Vein endothelial cell (primary cell): ENCODE measurements at places on chromosomes 6 and 20. TPM values are rescaled to one million over a fixed set of nuclear protein-coding genes. Genes with fewer than 3 reads are reported as not detected.

SEMG1 gene
- total RNA-seq: not detected in 2 replicates

HLA-DPB1 gene
- total RNA-seq: 1.6 and 7.5 TPM in 2 replicates

RNF5 gene
- 44.0 and 52.3 TPM in 2 replicates for total RNA-seq

DNMT3B gene
- 3.3 and 3.7 TPM in 2 replicates for total RNA-seq

RAET1E gene
- total RNA-seq: 0.29 and 0.33 TPM in 2 replicates

TRIM10 gene
- total RNA-seq: not detected in 2 replicates

MAP1LC3A gene
- 15.5 and 28.4 TPM in 2 replicates for total RNA-seq

ROS1 gene
- not detected in 2 replicates for total RNA-seq

SIRPB1 gene
- 0.10 and 1.6 TPM in 2 replicates for total RNA-seq

RIMS4 gene
- not detected in 2 replicates for total RNA-seq

TBX18 gene
- 1.6 and 7.5 TPM in 2 replicates for total RNA-seq

PPP1R3G gene
- total RNA-seq: 0.38 and 0.98 TPM in 2 replicates

SMLR1 gene
- total RNA-seq: not detected in 2 replicates

TNFRSF6B gene
- 22.1 and 41.5 TPM in 2 replicates for total RNA-seq

SOD2 gene
- 62.7 and 165 TPM in 2 replicates for total RNA-seq

UFL1 gene
- 20.3 and 25.9 TPM in 2 replicates for total RNA-seq

BMP6 gene
- total RNA-seq: 163 and 246 TPM in 2 replicates

SRXN1 gene
- 43.9 and 52.3 TPM in 2 replicates for total RNA-seq

CLPSL1 gene
- total RNA-seq: not detected in 2 replicates

SNX3 gene
- 138 and 184 TPM in 2 replicates for total RNA-seq

STXBP5 gene
- 27.4 and 36.6 TPM in 2 replicates for total RNA-seq

ARFGEF3 gene
- 6.9 and 7.9 TPM in 2 replicates for total RNA-seq

THBD gene
- 55.2 and 68.9 TPM in 2 replicates for total RNA-seq

CTCFL gene
- total RNA-seq: under 0.01 TPM in 1 of 2 replicates, not detected in the other

TMEM200A gene
- 0.33 and 0.67 TPM in 2 replicates for total RNA-seq

BEND6 gene
- total RNA-seq: 0.19 and 0.33 TPM in 2 replicates

GRM1 gene
- total RNA-seq: 0.10 TPM in 1 of 2 replicates, not detected in the other

TOX2 gene
- 3.9 and 4.2 TPM in 2 replicates for total RNA-seq

BTNL2 gene
- not detected in 2 replicates for total RNA-seq

GABRR2 gene
- 0.33 and 0.67 TPM in 2 replicates for total RNA-seq

MCUR1 gene
- total RNA-seq: 7.5 and 10.4 TPM in 2 replicates

APOBEC2 gene
- not detected in 2 replicates for total RNA-seq

CTAGE9 gene
- not detected in 2 replicates for total RNA-seq

FAM83C gene
- not detected in 2 replicates for total RNA-seq

PROKR2 gene
- total RNA-seq: not detected in 2 replicates

SYTL3 gene
- total RNA-seq: 1.1 and 1.3 TPM in 2 replicates

VARS2 gene
- 14.4 and 24.2 TPM in 2 replicates for total RNA-seq

CALHM6 gene
- 0.33 and 0.48 TPM in 2 replicates for total RNA-seq

PPP1R16B gene
- 169 and 210 TPM in 2 replicates for total RNA-seq

MOG gene
- total RNA-seq: not detected in 2 replicates

TTBK1 gene
- total RNA-seq: 0.10 TPM in 1 of 2 replicates, not detected in the other

KCNG1 gene
- 2.0 and 2.5 TPM in 2 replicates for total RNA-seq
